ENCODE measurements at places on chromosomes 2 and 18.
A peak's percentile ranks its signal among the peaks of the same experiment; 100 is the strongest.

- DNase-seq = no peak
Measured at GRCh38 chr2:88950010-88950409, 258.5 kb downstream of the RPIA start.

GRCh38 chr18:37435996-37436395 lies 129.6 kb downstream of the CELF4 start:
- no peak for DNase-seq

- no peak for DNase-seq
Measured at GRCh38 chr2:234292205-234292961, 204.5 kb downstream of the ARL4C start.

- no peak for DNase-seq
Measured at GRCh38 chr2:191202209-191202721, 42.9 kb upstream of the MYO1B start.

- DNase-seq = no peak
Measured at GRCh38 chr2:231573698-231574421, 18.8 kb upstream of the TEX44 start.

GRCh38 chr2:71530641-71531332 lies 77.4 kb downstream of the DYSF start:
- DNase-seq = peak; percentile 38

DNA sequence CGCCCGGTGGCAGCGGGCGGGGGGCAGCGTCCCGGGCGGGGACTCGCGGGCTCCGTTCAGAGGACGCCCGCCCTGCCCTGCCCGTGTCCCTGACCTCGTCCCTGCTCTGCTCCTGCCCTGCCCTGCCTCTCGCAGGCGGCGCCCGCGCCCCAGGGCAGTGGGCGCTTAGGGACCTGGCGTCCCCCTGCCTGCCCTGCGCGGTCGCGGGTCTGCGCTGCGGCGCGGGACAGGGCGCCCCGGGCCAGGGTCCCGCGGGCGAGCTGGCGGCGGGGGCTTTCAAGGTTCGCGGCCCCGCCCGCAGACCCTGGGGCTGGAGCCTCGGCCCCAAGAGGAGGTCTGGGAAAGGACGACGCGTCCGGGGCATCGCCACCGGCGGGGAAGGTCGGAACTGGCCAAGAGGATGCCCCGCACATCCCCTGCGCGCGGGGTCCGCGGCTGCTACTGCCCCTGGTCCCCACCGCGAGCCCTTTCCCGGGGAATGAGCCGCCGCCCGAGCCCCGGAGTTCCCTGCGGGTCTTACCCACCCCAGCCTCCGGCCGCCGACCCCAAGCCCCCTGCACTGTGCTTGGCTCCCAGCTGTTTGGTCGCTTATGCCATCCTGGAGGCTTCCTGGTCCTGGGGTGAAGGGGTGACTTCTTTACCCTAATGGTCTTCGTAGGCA lies 679 bp downstream of the RNF144A start:
- DNase-seq = no peak

DNA sequence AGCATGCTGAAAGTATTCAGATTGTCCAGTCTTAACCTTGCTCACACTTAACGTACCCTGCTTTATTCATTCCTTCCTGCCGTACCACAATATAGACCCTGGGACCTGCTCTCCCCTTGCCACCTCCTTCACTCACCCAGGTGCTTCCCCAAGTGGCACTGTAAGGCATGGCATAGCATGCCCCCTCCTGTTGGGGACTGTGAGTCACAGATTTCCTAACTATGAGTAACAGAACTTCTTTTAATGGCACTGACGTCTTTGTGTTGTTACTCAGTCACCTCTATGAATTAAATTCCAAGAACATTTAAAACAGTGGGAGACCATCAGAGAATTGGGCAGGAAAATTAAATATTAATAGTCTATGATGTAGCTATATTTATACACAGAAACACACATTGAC lies 117.2 kb downstream of the CTNNA2 start:
- no peak for DNase-seq

- peak; percentile 33 for DNase-seq
Measured at GRCh38 chr2:235366807-235367206, 127.0 kb upstream of the AGAP1 start.

- no peak for DNase-seq
Measured at GRCh38 chr2:217171874-217172273, 312.0 kb upstream of the TNP1 start.

All from NCI-H1694 treated with DMSO at 0.1 percent for 48 hours (cell line).